Pancreas (tissue), 10 donors: ENCODE measurements at places on chromosomes 4 and X.

- DNase-seq = no peak
Measured at GRCh38 chr4:41455206-41455605, 82.8 kb upstream of the LIMCH1 start.

- DNase-seq = no peak
Measured at GRCh38 chr4:104749062-104749461, 254.4 kb upstream of the CXXC4 start.

- no peak for DNase-seq
Measured at GRCh38 chr4:138522366-138522765, 280.2 kb upstream of the SLC7A11 start.

DNA sequence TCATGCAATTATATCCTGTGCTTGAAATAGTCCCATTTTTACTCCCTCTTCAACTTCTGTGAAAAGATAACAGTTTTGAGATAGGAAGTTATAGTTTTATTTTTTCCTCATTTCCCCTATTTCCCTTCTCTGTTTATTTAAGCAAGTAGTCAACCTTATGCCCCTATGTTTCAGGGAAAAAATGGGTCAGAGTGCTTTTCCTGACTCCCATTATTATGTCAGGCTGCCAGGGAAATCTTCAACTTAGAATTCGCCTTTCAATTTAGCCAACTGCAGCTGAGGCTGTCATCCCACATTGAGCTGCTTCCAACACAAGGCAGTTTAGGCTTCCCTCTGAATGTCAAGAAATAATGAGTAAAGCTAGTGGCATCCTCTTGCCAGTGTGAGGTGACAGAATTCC, 42.3 kb downstream of the NXT2 start:
- DNase-seq = no peak

DNA sequence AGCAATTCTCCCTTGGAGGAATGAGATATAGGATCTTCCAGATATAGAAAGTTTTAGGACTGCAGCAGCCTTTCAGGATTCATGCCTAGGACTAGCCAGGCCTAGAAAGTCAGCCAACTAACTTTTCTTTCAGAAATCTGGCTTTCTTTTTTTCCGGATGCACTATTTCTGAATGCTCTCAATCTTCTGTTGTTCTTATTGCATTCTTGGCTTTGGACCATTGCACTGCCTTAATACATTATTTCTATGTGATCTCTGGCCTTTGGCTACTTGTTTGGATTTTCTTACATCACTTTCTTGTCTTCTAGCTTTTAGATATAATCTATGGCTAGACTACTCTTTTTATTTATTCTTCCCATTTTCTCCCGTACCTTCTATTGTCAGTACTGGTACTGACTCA, 813.1 kb upstream of the HTR2C start:
- no peak for DNase-seq

DNA sequence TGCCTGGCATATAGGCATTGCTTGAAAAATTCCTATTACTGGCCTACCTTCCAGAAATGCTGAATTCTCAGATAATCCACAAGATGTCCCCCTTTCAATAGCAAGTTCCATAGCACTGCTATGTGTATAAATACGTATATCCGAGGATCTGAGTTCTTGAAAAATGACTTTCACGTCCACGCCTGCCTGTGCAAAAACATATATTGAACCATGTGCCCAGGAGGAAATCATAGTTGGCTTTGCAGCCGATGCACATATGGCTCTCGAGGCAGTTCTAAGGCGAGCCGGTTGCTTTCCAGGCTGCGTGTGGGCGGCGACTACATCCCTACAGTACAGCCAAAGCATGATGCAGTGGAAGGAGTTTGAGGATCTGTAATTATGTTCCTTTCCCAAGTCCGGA, 55.4 kb upstream of the ESX1 start:
- DNase-seq = no peak

DNA sequence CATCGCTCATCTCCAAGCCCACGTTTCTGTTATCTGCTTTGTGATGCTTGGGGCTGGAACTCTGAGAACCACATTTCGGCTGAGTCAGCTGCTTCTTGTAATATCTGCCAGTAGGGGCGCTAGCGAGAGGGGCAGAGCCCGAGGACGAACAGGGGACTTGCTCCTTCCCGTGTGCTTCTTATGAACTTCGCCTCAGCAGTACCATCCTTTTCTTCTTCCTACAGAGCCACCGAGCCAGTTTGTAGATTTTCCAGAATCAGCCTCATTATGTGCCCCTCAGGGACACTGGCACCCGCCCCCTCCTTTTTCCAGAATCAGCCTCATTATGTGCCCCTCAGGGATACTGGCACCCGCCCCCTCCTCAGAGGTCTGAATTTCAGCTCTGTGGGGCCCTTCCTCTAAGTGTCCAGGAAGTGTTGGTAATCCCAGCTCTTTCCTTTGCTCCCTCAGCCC, 441.7 kb upstream of the RASGEF1B start:
- DNase-seq = peak; percentile 37

DNA sequence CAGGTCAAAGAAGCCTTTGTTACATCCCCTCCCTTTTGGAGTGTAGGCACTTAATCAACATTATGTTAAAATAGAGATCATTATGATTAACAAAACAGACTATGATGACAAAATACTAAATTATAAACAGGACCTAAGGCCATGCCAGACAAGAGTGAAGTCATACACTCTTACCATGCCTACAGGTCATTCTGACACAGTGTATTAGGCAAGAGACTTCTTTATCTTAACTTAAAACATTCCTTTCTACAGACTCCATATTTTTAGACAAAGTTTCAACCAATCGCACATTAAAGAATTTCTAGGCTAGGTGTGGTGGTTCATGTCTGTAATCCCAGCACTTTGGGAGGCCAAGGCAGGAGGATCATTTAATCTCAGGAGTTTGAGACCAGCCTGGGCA, 128.6 kb upstream of the SLC34A2 start:
- no peak for DNase-seq

- DNase-seq = no peak
Measured at GRCh38 chrX:69088171-69088938, 76.9 kb downstream of the PJA1 start.

- DNase-seq = no peak
Measured at GRCh38 chrX:86295293-86295692, 147.0 kb downstream of the DACH2 start.

DNA sequence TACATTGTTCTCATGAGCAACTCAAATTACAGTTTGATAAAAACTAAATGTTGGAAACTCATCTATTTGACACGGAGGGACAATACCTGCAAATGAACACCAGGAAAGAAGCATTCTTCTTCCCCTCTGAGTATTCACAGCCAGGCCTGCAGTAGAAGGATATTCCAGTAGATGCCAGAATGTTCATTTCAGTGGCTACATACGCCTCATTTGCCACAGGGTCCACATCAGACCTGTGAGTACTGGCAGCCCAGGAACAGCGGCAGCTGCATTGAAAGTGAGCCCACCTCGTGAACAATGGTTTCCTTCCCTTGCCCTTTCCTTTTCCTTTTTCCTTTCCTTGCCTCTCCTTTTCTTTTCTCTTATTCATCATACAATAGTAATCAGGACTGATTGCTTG, 81.1 kb upstream of the NEIL3 start:
- no peak for DNase-seq

- DNase-seq = no peak
Measured at GRCh38 chr4:16031546-16032395, 52.1 kb downstream of the PROM1 start.

DNA sequence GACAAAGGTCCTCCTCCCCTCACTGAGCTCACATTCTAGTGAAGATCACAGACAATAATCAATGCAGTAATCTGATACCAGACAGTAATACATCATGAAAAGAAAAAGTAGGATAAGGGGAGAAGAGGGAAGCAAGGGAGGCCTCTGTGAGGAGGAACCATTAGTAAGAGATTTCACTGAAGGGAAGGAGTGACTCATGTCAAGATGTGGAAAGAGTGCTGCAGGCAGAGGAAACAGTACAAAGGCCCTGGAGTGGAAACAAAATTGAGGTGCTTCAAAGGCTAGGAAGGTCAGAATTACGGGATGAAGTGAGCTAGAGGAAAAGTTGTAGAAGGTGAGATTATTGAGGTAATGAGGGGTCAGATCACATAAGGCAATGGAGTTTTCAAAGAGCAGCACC, 38.1 kb downstream of the LAMTOR3 start:
- DNase-seq = no peak

GRCh38 chr4:83358410-83358809, 23.8 kb upstream of the HPSE start:
- no peak for DNase-seq

- no peak for DNase-seq
Measured at GRCh38 chr4:79065262-79065661, 126.0 kb upstream of the PAQR3 start.

DNA sequence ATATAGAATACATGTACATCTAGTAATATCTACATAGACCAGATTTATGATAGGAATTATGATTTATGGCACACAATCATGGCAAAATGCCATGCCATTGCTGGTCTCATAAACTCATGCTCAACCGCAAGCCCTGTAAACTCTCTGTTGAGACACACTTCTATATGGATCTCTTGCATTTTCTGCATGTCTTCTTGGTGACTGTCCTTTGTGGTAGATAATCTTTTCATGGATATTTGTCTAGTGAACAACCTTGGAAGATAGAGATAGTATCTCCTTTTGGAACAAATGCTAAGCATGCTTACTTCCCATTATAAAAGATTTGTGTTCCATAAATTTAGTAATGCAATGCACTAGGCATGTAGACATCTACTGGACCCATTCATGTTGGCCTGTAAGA, 328.0 kb downstream of the NAF1 start:
- no peak for DNase-seq

DNA sequence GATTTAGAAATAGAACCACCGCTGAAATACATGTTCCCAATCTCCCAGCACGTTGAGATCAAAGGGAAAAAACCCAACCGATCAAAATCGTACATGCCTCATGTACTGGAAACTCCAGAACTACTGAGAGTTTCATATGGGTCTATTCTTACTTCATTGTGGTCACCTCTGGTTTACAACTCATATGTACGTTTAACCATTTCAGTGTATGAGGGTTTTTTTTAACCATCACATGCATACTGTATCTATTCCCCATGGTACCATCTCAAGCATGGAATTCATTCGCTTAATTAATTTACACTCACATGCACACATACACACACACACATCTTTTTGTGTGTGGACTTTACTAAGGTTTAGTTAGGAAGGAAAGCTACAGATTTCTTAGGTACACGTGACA, 46.0 kb upstream of the CLNK start:
- no peak for DNase-seq

DNA sequence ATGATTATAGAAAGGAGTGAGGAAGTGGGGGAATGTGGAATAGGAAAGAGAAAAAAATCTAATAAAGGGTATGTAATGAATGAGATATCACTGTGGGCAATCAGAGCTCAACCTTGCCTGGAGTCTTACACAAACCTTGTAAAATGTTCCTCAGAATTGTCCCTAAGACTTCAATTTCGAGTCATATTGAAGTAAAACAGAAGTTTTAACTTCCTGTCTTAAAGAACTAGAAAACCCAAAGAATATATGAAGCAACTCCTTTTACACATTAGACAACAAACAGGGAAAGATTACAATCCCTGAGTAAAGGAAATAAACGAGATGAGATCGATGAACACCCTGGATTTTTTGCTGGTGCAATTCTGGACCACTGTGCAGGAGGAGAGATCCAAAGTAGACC, 18.0 kb downstream of the CXCL2 start:
- no peak for DNase-seq

GRCh38 chr4:113674251-113674650, 87.3 kb downstream of the CAMK2D start:
- no peak for DNase-seq

- DNase-seq = no peak
Measured at GRCh38 chr4:173490817-173491528, 39.1 kb downstream of the HAND2 start.

DNA sequence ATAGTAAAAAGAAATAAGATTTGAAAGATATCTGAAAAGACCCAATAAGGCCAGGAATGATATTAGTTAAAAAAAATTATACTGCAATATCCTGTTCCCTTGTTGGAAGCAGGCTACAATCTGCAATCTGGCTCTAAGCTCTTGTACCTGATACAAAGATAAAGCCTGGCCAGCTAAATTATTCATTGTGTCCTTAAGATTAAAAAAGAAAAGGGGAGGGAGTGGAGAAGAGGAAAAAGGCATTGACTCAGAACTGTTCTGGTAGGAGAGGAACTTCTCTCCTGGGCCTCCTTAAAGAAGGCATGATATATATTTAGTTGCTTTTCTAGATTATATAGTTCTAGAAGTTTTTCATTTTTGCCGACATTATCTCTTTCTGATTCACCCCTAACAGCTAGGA, 46.7 kb downstream of the IRF2 start:
- DNase-seq = no peak

DNA sequence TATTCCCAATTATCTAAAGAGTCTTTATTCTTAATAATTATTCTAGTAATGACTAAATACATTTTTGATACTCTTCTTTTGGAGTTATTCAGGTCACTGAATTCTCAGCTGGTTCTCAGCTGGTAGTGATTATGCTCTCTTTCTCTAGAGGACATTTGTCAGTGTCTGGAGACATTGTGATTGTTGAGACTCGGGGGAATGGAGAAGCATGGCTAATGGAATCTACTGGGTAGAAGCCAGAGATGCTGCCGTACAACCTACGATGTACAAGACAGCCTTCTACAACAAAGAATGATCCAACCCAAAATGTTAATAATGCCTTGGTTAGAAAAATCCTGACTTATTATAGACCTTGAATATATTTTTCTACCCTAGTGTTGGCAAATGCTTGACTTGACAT, 149.2 kb upstream of the ANKRD50 start:
- no peak for DNase-seq

DNA sequence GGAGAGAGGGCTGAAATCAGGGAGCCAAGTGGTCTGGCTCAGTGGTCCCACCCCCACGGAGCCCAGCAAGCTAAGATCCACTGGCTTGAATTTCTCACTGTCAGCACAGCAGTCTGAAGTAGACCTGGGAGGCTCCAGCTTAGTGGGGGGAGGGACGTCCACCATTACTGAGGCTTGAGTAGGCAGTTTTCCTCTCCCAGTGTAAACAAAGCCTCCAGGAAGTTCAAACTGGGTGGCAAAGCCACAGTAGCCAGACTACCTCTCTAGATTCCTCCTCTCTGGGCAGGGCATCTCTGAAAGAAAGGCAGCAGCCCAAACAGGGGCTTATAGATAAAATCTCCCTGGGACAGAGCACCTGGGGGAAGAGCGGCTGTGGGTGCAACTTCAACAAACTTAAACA, 88.1 kb downstream of the NPFFR2 start:
- DNase-seq = no peak
